SK-N-SH (cell line): ENCODE measurements at places on chromosomes 11 and 22. TPM values are rescaled to one million over a fixed set of nuclear protein-coding genes. Genes with fewer than 3 reads are reported as not detected.

GRCh38 chr11:82992223-82992622 is 79.5 kb downstream of the RAB30 start:
- no peak for DNase-seq

GRCh38 chr11:28820296-28820989 is 712.3 kb downstream of the METTL15 start:
- DNase-seq, result no peak

- DNase-seq, result no peak
These were observed 8.7 kb downstream of the CAPN5 start for GRCh38 chr11:77075425-77075905.

GRAMD1B gene
- 14.0 and 14.5 TPM in 2 replicates for polyA plus RNA-seq

DNA sequence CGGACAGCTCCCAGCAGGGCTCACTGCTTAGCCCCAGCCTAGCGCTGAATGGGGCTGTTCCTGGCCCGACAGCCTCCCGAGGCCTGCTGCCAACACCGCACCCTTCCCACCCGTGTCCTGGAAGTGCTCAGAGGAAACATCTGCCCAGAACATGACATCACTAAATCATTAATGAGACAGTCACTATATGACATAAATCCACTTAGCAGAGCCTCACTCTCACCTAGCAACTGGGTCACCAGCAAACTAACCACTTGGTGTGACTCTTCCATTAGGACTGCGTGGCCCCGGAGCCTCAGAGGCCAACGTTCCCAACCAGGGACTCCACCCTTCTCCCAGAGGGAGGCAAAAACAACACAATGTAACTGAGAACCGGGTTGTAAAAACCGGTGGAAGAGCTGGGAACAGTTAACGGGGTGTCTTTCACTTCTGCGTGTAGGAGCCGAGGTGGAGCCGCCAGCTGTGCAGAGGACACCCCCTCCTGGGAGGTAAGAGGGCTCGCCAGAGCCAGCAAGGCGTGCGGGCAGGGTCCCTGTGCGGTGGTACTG is 21.4 kb upstream of the PACSIN2 start:
- no peak for DNase-seq

DNA sequence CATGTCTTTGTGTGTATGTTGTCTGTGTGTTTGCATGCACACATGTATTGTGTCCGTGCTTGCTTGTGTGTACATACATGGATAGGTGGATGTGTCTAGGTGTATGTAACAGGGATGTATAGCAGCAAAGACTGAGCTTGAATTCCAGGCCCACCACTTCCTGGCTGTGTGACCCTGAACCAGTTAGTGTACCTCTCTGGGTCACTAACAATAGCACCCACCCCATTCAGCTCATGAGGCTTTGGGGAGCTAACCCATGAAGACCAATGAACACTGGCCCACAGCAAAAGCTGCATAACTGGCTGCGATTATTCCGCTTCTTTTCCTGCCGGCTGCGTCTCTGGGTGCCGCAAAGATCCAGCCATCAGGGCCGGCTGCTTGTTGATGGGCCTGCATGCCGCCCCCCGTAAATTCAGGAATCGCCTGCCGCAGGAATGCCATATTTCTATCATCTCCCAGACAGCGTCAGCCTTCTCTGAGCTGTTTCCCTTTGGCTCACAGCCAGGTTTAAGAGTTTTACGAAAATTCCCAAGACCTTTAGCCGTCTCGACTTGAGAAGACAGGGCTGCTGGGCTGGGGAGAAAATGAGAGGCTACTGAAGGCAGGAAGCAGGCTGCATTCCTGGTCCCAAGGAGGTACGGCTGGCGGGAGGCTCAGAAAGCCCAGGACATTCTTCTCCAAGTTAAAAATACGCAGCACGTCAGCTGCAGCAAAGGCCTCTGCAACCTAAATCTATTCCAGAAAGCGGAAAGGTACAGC is 224.6 kb downstream of the MN1 start:
- no peak for DNase-seq

DNA sequence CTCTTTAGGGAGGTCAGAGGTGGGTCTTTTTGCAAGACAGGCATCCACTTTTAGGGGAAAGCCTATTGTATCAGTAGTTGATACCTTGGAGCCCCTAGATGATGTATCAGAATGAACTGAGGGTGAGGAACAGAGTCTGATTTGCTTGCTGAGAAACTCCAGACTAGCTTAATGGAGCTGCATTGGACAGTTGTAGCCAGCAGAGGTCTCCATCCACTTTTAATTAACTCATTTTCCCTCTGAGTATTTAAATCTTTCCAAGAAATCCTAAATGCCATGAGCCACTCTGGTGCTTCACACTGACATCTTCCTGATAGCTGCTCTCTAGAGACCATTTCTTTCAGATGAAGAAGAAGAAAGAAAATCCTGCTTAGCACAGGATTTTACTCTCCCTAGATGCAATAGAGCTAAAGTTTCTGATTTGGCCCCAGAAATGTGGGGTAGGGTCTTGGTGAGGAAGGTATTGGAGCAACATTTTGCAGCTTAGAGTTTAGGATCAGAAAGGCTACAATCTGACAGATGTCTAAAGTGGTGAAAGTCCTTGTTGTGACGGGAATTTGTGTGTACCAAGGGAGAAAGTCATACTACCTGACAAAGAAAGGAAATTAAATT is 38.0 kb downstream of the EXT2 start:
- DNase-seq, result peak; percentile 43
